ENCODE measurements at places on chromosomes 1 and 21.

DNA sequence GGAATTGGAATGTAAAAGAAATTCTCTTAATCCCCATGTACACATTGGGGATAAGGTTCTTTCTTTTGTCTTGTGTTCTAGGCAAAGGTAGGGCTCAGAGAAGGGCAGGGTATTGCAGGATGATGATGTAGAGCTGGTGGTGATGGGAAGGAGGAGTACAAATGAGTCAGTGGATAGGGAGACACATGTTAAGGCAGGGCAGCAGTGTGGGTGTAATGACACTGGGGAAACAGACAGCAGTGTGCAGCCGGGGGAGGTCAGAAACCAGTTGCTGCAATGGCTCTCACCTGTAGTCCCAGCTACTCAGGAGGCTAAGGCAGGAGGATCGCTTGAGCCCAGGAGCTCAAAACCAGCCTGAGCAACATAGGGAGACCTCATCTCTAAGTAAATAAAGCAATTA lies 5.1 kb downstream of the NLRP3 start:
- no peak for DNase-seq

GRCh38 chr1:180909005-180909414 lies 3.7 kb upstream of the KIAA1614 start:
- DNase-seq, result no peak

DNA sequence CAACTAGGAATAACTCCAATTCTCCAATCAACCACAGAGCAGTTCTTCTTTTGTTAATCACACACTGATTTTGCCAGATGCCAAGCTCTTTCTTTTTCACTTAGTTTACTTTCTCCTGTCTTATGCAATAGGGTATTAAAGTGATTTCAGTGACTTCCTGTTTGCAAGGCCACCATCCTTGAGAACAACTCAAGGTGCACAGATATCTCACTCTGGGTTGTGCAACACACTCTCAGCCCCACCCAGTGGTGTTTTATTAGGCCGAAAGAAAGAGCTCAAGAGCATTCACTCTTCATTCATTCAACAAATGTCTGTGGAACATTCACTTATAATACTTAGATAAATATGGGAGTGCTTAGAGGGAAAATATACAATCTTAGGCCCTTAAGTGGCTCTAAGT lies 352.5 kb downstream of the ZNF326 start:
- no peak for DNase-seq

GRCh38 chr1:54582566-54583306 lies 34.7 kb downstream of the ACOT11 start:
- DNase-seq, result no peak

GRCh38 chr1:95140791-95141190 lies 23.6 kb downstream of the TLCD4 start:
- no peak for DNase-seq

GRCh38 chr1:89525169-89525855 lies 683 bp downstream of the LRRC8B start:
- DNase-seq, result peak; percentile 39

GRCh38 chr1:165937829-165938228 lies 110.4 kb downstream of the UCK2 start:
- DNase-seq, result no peak

DNA sequence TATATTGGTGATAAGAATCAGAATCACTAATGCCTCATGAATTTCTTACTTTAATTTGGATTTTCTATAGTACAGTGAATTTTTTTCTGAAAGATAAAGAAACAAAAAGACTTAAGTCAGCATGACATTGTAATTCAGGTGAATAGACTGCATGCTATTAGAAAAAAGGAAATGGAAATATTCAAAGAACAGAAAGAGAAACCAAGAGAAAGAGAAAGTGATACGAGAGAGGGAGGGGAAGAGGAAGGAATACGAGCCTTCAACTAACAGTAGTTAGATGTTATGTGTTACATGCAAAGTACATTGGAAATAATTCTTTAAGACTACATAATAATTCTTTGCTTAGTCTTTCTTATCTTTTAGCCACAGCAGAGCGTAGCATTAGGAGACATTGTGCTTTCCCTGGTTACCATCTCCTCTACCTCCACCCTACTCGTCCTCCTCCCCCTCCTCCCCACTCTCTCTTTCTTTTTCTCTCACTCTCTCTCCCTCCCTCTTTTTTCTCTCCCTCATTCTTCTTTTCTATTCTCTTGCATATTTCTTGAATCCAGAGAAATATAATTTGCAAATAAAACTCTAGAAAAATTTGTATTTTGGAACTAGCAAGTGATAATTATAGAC lies 46.4 kb upstream of the ADGRL4 start:
- DNase-seq, result no peak

DNA sequence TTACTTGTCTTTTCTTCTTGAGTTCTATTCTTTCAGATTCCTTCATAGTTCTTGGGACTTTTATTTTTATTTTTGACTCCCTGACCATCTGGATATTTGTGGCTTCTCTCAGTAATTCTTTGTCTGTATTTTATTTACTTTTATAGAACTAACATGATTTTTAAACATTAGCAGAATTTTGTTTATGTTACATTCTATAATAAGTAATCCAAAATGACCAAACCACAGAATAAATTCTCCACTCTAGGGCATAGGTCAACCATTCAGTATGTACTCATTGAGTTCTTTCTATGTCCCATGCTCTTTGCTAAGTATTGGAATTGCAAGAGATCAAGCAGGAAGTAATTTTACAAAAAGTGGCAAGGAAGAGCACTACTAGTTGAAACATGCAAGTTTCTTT lies 969.0 kb downstream of the TTLL7 start:
- DNase-seq, result no peak

DNA sequence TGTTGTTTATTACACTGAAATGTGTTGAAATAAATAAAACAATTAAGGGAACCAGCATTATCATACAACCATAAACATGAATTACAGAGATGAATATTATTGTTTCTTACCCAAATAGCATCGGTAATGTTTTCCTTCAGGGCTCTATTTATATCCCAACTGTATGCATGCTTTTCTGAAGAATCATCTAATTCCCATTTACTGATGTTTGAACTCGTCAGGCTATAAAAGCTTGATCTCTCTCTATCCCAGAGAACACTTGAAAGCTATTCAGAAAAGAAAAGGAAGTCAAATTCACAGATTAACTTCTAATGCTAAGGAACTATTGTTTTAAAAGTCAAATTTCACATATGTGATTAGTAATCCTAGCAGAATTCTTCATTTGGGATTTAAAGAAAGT lies 12.4 kb downstream of the NUP133 start:
- no peak for DNase-seq

GRCh38 chr1:208006258-208006920 lies 95.5 kb upstream of the CD34 start:
- DNase-seq, result no peak

DNA sequence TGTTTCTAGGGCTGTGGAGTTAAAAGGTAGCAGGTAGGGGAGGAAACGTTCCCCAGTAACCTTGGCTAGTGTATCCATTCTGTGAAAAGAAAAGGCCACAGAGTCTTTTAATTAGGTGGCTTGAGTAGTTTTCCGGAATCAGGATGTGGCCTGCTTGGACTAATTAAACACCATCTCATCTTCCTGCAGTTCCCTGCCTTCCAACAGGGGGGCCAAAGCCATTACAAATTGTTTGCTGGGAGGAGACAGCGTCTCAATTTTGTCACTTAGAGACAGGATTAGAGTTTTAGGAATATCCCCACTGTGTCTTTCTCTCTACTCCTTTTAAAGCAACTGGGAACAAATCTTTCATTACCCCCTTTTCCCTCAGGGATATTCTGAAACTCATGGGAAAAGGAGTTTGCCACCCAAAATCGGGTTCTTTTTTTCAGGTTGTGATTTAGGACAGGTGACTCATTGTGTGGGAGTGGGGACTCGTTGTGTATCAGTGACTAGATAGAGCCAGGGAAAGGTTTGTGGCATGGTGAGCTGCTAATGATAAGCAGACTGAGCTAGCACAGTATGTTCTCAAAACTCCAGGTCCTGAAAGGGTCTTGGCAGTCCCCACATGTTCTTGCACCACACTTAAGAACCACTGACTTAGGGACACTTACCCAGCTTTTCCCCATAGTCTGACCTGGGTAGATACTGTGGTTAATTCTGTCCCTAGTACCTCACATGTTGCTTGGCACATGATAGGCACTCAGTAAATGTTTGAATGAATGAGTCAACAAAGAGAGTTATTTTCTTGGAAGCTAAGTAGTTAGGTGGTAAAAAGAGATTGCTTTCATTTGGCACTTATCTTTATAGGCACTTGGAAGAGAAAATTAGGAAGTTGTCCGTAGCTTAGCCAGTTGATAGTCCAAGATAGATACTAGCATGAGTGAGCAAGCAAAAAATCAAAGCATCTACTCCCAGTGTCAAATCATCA lies 22.5 kb downstream of the INTS3 start:
- no peak for DNase-seq

DNA sequence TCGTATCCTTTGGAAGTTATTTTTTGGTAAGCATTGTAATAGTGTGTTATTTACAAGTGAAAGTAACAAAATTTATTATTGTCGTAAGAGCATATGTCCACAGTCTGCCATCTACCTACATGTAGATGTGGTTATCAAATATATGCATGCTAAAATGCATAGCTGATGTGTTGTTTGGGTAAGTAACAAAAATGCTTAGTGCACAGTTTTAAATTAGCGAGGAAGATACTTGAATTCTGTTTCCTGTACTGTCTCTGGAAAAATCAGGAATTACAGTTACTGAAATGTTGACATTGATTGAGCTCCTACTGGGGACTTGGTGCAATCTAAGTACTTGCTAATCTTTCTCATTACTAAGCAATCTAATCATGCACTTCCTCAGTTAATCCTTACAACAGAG lies 14.3 kb downstream of the WDR64 start:
- no peak for DNase-seq

- DNase-seq, result no peak
These were observed 476.5 kb downstream of the BRINP3 start for GRCh38 chr1:190001187-190001586.

GRCh38 chr1:69861641-69862040 lies 293.9 kb downstream of the LRRC7 start:
- DNase-seq, result no peak

DNA sequence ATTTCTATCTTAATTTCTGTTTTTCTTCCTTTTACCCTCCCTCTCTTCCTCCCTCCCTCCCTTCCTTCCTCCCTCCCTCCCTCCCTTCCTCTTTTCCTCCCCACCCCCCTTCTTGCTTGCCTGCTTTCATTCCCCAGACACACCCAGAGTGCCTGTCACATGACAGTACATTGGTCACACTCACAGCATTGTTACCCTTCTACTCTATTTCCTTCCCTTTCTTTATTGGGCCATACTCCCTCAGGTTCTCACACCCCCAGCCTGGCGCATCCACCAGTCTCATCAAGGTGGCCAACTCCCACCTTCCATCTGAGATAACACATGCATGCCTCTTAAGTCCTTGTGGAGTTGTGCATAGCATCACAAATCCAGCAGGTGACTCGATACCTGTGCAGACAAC lies 10.9 kb downstream of the TMPRSS3 start:
- no peak for DNase-seq

DNA sequence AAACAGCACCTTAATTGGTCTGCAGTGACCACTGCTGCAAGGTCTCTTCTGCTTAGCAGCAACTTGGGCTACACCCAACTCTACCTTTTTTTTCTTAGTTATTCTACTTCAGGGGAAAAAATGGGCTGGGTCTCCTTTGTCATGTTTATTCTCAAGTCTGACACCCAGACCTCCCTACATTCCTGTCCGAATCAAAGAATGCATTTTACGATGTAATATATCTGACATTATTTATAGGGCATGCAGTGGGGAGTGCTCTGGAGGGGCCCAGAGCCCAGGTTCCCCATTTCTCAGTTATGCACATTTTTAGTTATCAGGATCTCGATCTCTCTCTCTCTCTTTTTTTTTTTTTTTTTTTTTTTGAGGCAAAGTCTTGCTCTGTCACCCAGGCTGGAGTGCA lies 50.5 kb downstream of the OPTC start:
- DNase-seq, result no peak

- DNase-seq, result no peak
These were observed 213.5 kb upstream of the NRIP1 start for GRCh38 chr21:15278279-15278678.

- DNase-seq, result no peak
These were observed 4.9 kb upstream of the S100A3 start for GRCh38 chr1:153553830-153554541.

DNA sequence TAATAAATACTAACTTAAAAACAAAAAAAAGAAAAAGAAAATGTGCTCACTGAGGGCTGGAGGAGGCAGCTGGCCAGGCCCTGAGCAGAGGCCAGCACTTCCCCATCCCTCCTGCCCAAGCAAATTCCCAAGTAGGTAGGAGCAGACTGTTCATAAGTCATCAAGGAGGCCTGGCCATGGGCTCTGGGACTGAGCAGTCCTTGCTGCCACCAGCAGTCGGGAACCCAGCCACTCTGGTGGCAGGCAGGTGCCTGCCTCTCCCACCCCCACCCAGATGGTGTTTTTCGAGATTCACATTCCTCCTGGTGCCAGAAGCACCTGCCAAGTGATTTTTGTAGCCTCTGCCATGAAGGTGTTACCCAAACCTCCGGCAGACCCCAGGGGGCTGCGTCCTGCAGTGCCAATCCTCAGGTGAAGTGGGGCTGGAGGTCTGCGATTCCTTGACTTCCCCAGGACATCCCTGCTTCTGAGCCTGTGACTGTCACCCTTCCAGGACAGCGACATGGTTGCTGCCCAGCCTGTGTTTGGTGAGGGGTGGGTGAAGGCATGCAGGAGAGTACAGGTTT lies 204.2 kb upstream of the TMEM51 start:
- DNase-seq, result no peak

DNA sequence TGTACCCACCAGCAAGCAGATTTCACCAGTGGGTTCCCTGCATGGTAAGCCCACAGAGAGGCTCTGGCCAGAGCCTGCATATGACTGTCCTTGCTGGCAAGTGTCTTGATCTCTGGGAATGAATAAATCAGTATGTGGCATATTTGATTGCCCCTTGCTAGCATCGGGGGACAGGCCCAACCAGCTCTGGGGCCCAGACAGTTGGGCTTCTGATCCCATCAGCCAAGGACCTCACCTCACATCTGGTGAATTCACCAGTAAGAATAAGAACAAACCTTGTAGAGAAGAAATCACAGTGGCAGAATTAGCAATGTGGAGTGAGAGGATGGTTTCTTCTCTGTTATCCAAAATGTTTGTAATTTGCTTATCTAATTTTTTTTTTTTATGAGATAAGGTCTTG lies 15.9 kb downstream of the SLC1A7 start:
- no peak for DNase-seq

DNA sequence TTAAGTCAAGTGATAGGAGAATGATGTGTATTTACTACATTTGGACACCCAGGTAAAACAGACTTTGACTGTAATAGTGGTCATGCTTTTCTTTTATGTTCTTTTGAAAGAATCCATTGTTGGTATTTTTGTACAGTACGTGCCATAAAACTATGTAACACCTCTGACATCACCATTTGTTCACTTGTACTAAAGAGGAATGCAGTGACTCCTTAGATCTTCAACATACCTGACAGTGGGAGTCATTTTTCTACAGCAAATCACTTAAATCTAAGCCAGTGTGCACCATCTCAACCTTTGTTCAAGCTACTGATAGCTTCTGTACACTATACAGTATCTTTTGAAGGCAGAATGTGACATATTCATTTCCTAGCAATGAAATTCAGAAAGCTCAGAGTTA lies 6.3 kb upstream of the PLD5 start:
- no peak for DNase-seq

GRCh38 chr1:224235813-224236493 lies 52.9 kb downstream of the DEGS1 start:
- DNase-seq, result no peak

GRCh38 chr1:187476671-187477070 lies 647.9 kb downstream of the PLA2G4A start:
- DNase-seq, result peak; percentile 16

Data from NCI-H1694 (cell line).